Muscle of arm (tissue), 14 donors: ENCODE measurements at places on chromosomes 16 and 17.
A peak's percentile ranks its signal among the peaks of the same experiment; 100 is the strongest.

DNA sequence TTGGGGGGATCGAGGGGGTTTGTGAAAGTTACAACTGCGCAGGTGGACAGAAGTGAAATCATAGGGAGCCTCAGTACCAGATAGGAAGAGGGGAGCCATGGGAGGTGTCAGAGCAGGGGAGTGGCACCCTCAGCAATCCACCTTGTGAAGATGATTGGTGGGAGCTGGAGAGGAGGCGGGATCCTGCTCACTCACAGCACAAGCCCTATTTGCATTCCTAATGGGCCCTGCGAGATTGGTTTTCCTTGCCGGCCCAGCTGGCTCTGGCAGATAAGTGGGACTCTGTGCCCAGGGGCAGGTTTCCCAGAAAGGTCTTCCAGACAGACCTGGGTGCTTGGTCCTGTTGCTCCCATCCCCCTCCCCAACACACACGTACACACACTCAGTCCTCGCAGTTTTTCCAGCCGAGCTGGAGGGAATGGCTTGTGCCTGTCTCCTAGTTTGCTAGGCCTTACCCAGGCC, 9.4 kb downstream of the WNT3 start:
- DNase-seq, result no peak

- peak; percentile 6 for DNase-seq
Measured at GRCh38 chr16:61968242-61969076, 67.8 kb downstream of the CDH8 start.

DNA sequence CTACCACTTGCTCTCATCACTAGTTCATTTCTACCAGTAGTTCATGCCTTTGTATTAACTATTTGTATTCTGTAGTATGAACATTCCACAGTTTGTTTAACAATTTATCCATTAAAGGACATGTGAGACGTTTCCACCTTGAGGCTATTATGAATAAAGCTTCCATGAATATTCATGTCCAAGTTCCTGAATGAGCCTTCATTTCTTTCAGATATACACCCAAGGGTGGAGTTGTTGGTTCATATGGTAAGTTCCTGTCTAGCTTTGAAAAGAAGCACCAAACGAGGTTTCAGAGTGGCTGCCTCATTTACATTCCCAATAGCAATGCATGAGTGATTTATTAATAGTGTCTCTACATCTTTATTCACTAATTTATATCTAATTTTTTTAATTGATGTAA, 407.8 kb upstream of the C16orf82 start:
- DNase-seq, result no peak

- DNase-seq, result no peak
Measured at GRCh38 chr17:5971969-5972368, 98.2 kb upstream of the WSCD1 start.

DNA sequence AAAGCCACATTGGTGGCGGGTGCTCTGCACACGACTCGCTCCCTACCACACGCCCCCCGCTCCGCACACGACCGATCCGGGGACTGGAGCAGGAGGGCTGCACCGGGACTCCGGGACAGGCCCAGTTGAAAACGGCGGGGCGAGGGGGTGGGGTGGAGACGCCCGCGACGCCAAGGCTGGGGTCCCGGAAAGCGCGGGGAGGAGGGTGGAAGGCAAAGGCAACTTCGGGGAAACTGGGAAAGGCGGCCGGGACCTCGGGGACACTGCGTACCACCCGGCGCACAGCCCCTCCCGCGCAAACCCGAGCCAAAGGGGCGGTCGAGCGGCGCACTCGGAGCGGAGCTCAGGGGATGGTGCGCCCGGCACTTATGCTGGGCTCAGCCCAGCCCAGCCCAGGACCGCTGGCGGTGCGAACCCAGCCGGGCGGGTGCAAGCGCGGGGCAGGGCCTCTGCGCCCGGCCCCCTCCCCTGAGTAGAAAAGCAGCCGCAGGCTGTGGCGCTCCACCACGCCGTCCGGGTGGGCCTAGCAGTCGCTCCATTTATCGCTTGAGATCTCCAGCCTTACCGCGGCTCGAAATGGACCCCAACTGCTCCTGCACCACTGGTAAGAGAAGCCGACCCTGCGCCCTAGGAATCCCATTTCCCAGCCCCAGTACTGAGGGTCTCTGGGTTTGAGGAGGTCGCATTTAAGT, at the start of gene MT1M:
MT1M (plus strand) TSS at position 504 of the 692 bp plus-strand sequence; CDS start at position 577, 73 bp downstream.
- DNase-seq, result no peak

- no peak for DNase-seq
Measured at GRCh38 chr16:73171901-73172240, 123.9 kb upstream of the ZFHX3 start.

DNA sequence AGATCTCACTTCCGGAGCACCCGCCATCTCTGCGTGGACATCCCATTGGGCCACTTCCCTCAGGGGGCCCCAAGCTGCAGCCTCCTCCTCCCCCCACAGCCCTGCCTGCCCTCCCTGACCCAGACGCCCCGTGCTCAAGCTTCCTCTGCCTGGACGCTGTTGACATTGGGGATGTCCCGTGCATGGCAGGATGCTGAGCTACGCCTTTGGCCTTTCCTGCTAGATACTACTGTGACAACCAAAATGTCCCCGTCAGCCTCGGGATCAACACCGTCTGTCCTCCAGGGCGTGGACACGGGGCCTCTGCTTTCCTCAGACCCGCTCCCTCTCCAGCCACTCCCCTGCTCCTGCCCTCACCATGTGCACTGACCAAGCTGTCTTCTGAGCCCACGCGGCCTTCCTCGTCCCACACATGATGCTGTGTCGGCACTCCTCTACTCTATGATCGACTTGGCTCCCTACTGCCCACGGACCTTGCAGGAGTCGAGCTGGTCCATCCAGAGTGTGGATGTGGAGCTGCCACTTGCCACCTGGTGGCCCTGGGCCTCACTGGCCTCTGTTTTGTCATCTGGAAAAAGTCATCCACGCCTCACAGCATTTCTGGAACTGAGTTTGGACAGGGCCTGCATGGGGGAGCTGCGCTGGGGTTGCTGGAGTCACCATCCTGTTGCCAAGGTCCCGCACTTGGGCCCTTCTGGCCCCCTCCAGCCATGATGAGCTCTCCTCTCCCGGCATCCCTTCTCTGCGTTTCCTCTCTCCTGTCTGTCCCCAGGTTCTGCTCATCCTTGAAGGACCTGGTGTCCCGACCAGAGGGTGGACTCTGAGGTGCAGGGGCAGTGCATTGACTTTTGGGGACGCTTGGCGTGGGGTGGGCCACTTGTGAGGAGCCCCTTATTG, 221.7 kb upstream of the CIBAR2 start:
- no peak for DNase-seq

GRCh38 chr16:25026621-25027020, 11.5 kb upstream of the ARHGAP17 start:
- DNase-seq, result no peak

- no peak for DNase-seq
Measured at GRCh38 chr17:50062293-50063243, 6.7 kb downstream of the ITGA3 start.
